ENCODE measurements at places on chromosomes 1 and 21.

DNA sequence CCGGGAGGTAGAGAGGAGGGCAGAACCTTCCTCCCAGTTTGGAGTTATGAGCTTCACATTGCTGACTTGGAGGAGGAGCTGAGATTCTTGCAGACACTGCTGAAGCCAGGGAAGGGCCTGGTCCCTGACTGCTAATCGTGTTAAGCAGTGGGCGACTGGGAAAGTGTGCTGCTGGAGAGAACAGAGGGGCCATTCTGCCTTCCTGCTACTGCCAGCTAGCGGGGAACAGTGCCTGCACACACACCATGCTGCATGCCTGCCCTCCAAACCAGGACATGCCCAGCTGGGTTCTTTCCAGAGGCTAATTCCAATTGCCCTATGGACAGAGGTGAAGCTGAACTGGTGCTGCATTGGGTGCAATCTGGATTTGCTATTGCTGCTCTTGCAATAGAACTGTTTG is 281.4 kb downstream of the AJAP1 start:
- no peak for DNase-seq

GRCh38 chr1:109208836-109209463 is 4.8 kb upstream of the SARS1 start:
- DNase-seq, result no peak

GRCh38 chr1:10980841-10981727 is 31.4 kb upstream of the TARDBP start:
- DNase-seq, result no peak

GRCh38 chr1:36975642-36976041 is 58.7 kb downstream of the GRIK3 start:
- no peak for DNase-seq

GRCh38 chr1:3009021-3009420 is 12.2 kb upstream of the ACTRT2 start:
- no peak for DNase-seq

- peak; percentile 74 for DNase-seq
These were observed 8.2 kb upstream of the CAP1 start for GRCh38 chr1:40032240-40032891.

Measured in CD4-positive, alpha-beta T cell treated with Interleukin-17A for 1 hour (primary cell).